GM23248 (cell line): ENCODE measurements at places on chromosomes 12 and 14.

- DNase-seq, result no peak
Measured at GRCh38 chr14:54267172-54267571, 129.6 kb upstream of the CDKN3 start.

GRCh38 chr12:99804715-99805114 is 157.2 kb downstream of the GARIN6 start:
- no peak for DNase-seq

- DNase-seq, result no peak
Measured at GRCh38 chr12:20350026-20350425, 18.3 kb upstream of the PDE3A start.

GRCh38 chr14:81485372-81485771 is 48.3 kb downstream of the SEL1L start:
- no peak for DNase-seq

- DNase-seq, result no peak
Measured at GRCh38 chr12:52291267-52291935, at the start of gene KRT81. Gene KRT81 (minus strand): TSS chr12:52291534. CDS start chr12:52291465, 69 bp downstream.

- DNase-seq, result peak; percentile 58
Measured at GRCh38 chr12:123024819-123025391, 44.4 kb downstream of the ARL6IP4 start.

- no peak for DNase-seq
Measured at GRCh38 chr14:88872976-88873375, 48.5 kb downstream of the TTC8 start.

DNA sequence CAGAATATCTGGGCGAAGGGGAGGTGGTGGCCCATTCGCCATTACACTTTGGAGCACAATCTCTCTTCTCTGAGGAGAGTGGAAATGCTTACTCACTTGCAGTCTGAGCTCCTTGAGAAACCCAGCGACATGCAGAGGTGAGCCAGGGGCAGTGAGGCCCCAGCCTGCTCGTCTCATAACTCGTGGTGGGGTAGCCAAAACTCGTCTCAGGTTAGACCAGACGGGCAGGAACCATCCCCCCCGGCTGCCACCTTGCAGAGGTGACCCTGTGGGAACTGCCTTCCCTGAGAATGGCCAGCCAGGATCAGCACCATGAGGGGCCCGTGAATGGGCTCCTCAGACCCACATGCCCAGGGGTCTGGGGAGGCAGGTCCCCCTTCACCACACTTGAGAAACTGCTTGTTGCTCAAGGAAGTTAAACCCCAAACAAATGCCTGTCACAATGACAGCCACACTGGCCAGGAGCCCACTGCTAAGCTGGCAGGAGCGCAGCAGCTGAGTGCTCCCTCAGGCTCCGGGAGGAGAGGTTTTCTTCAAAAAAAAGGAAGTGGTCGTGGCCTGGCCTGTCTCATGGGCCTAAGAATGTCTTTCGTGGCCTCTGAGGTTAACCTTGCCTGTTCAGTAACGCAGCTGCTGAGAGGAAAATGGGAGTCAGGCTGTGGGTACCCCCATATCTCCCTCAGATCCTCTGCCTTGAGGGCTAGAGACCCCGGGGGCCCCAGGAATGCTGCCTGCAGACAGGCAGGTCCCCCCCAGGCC is 9.2 kb upstream of the ALDH2 start:
- no peak for DNase-seq

GRCh38 chr14:40494483-40494882 is 1062.2 kb upstream of the FBXO33 start:
- no peak for DNase-seq

DNA sequence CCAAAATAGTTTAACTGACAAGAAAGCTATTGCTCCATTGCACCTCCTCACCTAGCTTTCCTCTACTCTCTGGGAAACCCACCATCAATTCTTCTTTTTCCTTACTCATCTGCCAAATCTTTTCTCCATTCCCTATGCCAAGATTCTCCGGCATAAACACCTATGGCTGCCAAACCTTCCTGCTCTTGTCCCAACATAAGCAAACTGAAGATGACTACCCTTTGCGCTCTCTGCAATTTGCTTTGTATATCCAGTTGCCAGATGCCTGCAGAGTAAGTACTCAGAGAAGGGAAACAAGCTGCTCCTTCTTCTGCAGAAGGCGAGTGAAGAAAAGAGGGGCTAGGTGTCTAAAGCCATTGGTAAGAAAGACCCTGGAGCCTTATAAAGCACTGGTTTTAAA is 11.5 kb downstream of the PTGER2 start:
- DNase-seq, result no peak

DNA sequence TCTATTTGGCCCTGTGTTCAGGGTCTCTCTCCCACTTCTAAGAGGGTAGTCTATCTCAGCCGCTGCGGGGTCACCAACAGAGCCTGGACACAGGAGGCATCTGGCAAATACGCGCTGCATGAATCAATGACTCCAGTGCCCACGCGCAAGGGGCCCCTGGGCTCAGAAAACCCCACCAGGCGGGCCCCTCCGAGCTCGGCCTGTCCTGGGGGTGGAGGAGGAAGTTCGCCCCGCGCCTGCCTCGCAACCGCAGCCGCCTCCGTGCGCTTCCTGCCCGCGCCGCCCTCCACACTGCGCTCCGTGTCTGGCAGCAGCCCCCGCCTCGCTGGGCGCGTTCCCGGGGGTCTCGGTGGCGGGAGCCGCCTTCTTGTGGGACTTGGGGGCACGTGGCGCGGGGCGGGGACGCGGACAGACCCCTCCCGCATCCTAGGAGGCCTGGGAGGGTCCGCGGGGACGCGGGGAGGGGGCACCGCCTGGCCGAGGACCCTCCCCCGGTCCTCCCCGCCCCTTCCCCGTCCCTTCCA is 811 bp upstream of the FBRSL1 start:
- peak; percentile 37 for DNase-seq

GRCh38 chr12:63999853-64000252 is 155.4 kb downstream of the SRGAP1 start:
- no peak for DNase-seq

- peak; percentile 70 for DNase-seq
Measured at GRCh38 chr12:52370926-52371608, 3.8 kb upstream of the KRT85 start.

GRCh38 chr12:1779783-1780182 is 40.6 kb upstream of the LRTM2 start:
- DNase-seq, result peak; percentile 45

DNA sequence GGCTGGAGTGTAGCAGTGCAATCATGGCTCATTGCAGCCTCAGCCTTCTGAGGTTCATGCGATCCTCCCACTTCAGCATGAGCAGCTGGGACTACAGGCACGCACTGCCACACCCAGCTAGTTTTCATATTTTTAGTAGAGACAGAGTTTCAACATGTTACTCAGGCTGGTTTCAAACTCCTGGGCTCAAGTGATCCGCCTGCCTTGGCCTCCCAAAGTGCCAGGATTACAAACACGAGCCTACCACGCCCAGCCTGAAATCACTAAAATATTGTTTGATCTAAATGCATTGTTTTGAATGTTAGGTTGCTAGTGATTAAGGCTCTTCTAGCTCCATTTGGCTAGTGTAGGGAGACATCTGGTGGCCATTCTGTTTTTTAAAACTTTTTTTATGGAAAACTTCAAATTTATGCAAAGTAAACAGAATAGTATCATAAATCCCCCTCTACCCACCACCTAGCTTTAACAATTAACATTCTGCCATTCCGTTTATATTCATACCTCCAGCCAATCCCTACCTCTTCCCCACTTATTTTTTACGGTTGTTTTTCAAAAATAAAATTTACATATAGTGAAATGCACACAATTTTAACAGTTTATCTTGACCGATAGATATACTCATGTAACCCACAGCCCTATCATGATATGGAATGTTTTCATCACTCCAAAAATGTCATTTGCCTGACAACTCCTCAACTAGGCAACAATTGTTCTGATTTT is 37.8 kb downstream of the MYO1H start:
- DNase-seq, result peak; percentile 85

GRCh38 chr12:53004582-53004981 is 1.7 kb upstream of the EIF4B start:
- peak; percentile 25 for DNase-seq

DNA sequence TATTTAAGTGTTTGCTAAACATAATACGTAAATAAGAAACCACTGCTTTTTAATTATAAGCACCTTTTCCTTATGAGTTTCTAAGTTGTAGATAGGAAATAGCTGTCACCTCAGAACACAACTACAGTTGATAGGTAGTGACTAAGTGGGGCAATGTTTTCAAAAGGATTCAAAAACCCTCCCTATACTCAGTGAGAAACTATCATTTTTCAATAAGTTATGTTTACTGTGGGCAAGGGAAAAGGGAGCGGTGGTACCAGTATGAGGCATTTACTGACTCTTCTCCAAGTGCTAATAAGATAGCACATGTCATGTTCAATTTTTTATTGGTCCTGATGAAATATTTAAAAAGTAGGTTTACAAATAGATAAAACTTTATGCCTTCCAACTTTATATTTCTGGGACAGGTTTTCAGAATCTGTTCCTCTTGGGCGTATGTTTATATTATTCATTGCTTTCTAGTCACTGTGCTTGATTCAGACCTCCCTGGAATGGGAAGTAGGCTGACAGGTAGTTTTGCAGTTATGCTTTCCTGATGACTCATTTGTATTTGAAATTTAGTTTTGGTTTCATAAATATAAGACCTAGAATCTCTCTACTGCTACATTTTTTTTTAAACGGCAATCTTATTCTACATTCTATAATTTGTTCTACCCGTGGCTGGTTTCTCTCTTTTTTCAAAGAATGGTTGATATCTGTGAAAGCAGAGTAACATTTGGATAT is 153.1 kb downstream of the TMEM117 start:
- DNase-seq, result peak; percentile 18

GRCh38 chr12:124762791-124763593 is 100.7 kb downstream of the SCARB1 start:
- no peak for DNase-seq

- no peak for DNase-seq
Measured at GRCh38 chr12:73067616-73068015, 795.4 kb downstream of the TRHDE start.

GRCh38 chr14:51041883-51042282 is 53.0 kb downstream of the TRIM9 start:
- no peak for DNase-seq

GRCh38 chr12:101115326-101115725 is 94.7 kb downstream of the SLC5A8 start:
- DNase-seq, result no peak

- no peak for DNase-seq
Measured at GRCh38 chr14:33259764-33260163, 321.1 kb downstream of the NPAS3 start.
